ENCODE measurements at places on chromosomes 4 and X. TPM values are rescaled to one million over a fixed set of nuclear protein-coding genes. Genes with fewer than 3 reads are reported as not detected.

Gene IL21
- total RNA-seq = 30.1 TPM

Gene TEX11
- total RNA-seq = not detected

Gene PNCK
- not detected for total RNA-seq

Gene CT55
- not detected for total RNA-seq

Gene DGAT2L6
- total RNA-seq = not detected

Gene NUP62CL
- total RNA-seq = 1.3 TPM

Gene NKAP
- total RNA-seq = 10.6 TPM

Gene DCAF12L1
- not detected for total RNA-seq

Gene CDS1
- total RNA-seq = 0.05 TPM

Gene TSPAN7
- 0.34 TPM for total RNA-seq

Gene DMD
- total RNA-seq = 18.1 TPM

Gene CAPN6
- not detected for total RNA-seq

Gene DDIT4L
- total RNA-seq = 2.4 TPM

Gene BMPR1B
- not detected for total RNA-seq

Gene MAP7D2
- 0.12 TPM for total RNA-seq

Gene MAGED4B
- total RNA-seq = 0.85 TPM

Gene GIMD1
- total RNA-seq = not detected

Gene MAGEC3
- not detected for total RNA-seq

Gene S100G
- total RNA-seq = not detected

Gene NRK
- not detected for total RNA-seq

Gene BLOC1S4
- total RNA-seq = 17.4 TPM

Gene ZNF711
- 0.54 TPM for total RNA-seq

Gene CFAP299
- total RNA-seq = not detected

Gene ALB
- total RNA-seq = not detected

Gene PPM1K
- total RNA-seq = 72.1 TPM

Gene POU3F4
- not detected for total RNA-seq

Gene TRIM2
- 0.42 TPM for total RNA-seq

Gene PTPN13
- 0.88 TPM for total RNA-seq

Gene GRPR
- not detected for total RNA-seq

Gene SPON2
- total RNA-seq = 16.5 TPM

Gene SPRY1
- total RNA-seq = 17.5 TPM

Gene MANBA
- total RNA-seq = 15.0 TPM

Gene SLC6A14
- not detected for total RNA-seq

Gene FAM184B
- not detected for total RNA-seq

Gene KIT
- 0.15 TPM for total RNA-seq

Gene CITED1
- total RNA-seq = not detected

Gene ZNF330
- total RNA-seq = 37.3 TPM

Gene HPGDS
- total RNA-seq = not detected

Gene ADGRA3
- total RNA-seq = 5.1 TPM

Gene MAGEA6
- not detected for total RNA-seq

Gene ARHGAP36
- not detected for total RNA-seq

Gene LIMCH1
- not detected for total RNA-seq

Gene SOWAHB
- not detected for total RNA-seq

Gene ADH7
- not detected for total RNA-seq

Gene SLITRK4
- total RNA-seq = not detected

Gene SPIN2A
- 0.95 TPM for total RNA-seq

Gene XAGE1B
- not detected for total RNA-seq

Gene PNMA6A
- 0.74 TPM for total RNA-seq

Gene MAGEB2
- not detected for total RNA-seq

Gene PRRG1
- total RNA-seq = not detected

Gene SSX2B
- total RNA-seq = not detected

Gene MAGEB4
- total RNA-seq = not detected

Gene MAGEA4
- total RNA-seq = not detected

Gene GLRA2
- not detected for total RNA-seq

Gene SSX4B
- not detected for total RNA-seq
